ENCODE measurements at places on chromosomes 7 and 10.

- no peak for DNase-seq
These were observed 24.3 kb downstream of the HTRA1 start for GRCh38 chr10:122485670-122486069.

DNA sequence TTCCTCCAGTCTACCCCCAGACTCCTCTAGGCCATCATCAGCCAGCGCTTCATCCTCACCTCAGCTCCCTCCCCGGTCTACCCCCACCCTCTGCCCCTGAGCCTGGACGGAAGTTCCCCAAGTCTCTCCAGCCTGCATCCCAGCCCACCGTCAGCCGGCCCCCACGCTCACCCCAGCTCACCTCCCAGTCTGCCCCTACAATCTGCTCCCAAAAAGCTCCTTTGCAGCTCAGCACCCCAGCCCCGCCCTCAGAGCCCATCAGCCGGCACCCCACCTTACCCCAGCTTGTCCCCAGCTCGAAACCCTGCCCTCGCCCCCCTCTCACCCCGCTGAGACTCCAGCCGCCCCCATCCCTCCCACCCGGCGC lies 322 bp upstream of the RAMP3 start:
- DNase-seq, result no peak

DNA sequence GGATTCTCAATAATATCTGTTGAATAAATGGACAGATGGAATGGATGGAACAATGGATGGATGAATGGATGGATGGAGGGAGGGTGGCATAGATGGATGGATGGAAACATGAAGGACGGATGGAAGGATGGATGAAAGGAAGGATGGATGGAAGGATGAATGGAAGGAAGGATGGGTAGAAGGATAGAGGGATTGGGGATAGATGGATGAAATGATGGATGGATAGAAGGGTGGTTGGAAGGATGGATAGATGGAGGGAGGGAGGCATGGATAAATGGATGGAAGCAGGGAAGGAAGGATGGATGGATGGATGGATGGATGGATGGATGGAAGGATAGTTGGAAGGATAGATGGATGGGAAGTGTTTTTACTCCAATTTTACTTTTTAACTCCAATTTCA lies 35.4 kb downstream of the AKR1B15 start:
- DNase-seq, result no peak

DNA sequence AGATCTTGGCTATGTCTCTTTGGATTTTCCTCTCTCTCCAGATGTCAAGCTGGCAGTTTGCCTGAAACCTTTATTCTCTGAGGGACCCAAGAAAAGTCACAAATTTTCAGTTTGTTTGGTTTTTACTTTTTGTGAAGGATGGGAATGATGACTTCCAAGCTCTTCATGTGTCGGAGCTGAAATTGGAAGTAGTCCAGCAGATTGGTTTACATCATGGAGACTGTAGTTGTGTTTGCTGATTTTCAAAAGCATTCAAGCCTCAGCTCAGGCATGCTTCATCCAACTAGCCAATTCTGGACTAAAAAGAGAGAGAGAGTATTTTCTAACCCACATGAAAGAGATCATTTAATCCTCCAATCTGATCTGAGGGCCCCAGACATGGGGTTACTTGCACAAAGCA lies 326.2 kb upstream of the AUTS2 start:
- no peak for DNase-seq

DNA sequence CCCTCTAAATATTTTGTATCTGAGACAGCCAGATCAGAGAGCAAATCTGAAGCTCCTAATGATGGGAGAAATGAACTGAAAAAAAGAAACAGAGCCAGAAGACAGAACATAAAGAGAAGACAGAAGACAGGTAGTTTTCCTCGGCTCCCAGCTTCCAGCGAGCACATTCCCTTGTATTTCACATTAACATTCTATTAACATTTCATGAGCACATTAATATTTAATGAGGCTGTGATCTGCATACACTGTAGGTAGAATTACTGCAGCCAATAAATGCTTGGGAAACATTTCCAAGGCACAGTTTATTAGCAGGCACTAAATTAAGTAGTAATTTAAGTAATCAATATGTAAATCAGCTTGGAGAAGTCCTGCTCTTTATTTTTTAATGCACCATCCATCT lies 349.9 kb downstream of the ELMO1 start:
- no peak for DNase-seq

DNA sequence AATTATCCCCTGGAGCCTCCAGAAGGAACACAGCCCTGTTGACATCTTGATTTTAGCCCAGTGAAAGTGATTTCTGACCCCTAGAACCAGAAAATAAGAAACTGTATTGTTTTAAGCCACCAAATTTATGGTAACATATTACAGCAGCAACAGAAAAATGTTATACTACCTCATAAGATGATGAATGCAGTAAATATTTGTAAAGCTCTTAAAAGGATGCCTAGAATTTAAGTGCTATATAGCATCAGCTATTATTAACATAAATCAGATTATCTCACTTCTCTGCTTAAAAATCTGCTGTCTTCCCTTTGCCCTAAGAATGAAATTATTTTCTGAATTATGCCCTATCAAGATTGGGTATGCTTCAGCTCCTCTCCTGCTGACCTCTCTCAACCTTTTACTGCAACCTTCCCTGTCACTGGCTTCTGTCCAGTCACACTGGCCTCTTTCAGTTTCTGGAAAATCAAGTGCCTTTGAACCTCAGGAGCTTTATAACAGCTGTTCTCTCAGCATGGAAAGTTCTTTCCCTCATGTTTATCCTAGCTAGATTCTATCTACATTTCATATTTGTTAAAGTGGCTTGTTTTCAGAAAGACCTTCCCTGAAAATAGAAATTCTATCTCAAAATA lies 78.9 kb downstream of the GPR37 start:
- DNase-seq, result no peak
